ENCODE measurements at places on chromosomes 6 and 20.
A peak's percentile ranks its signal among the peaks of the same experiment; 100 is the strongest.

GRCh38 chr20:64083804-64084684 lies at the start of gene LKAAEAR1:
TSS of gene LKAAEAR1 (minus strand) at chr20:64084398. CDS start at chr20:64084219, 179 bp downstream.
- DNase-seq = no peak

DNA sequence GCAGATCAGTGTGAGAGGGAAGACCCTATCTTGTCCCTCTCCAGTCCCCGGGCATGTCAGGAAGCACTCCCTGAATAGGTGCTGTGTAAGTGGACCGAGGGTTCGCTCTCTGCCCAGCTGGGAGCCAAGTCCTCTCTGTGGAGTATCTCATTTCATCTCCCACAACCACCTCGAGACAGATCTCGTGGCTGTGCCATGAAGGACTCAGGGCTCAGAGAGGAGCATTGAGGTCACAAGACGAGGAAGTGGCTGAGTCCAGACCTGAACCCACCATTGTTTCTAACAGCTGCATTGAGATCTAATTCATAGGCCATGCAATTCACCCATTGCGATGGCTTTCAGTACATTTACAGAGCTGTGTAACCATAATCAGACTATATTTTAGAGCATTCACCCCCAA lies 34.7 kb upstream of the STX16 start:
- DNase-seq = no peak

DNA sequence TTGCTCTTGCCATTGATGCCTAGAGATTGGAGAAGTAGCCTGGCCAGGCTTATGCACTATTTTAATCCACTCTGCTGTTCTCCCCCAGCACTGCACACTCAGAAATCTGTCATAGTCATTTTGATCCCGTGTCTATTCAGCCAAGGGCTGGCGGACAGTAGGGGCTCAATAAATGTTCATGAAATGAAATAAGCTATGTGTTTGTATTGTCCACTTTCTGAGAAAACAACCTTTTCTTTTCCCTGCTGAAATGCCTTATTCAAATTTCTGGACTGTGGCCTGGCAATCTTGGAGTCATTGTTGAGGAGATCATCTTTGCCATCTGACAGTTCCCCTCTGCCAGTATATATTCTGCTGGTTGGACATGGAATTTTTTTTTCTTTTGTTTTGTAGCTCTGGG lies 550.4 kb upstream of the MAP3K7 start:
- no peak for DNase-seq

- no peak for DNase-seq
These were observed 5.2 kb downstream of the AGPAT4 start for GRCh38 chr6:161268531-161269210.

DNA sequence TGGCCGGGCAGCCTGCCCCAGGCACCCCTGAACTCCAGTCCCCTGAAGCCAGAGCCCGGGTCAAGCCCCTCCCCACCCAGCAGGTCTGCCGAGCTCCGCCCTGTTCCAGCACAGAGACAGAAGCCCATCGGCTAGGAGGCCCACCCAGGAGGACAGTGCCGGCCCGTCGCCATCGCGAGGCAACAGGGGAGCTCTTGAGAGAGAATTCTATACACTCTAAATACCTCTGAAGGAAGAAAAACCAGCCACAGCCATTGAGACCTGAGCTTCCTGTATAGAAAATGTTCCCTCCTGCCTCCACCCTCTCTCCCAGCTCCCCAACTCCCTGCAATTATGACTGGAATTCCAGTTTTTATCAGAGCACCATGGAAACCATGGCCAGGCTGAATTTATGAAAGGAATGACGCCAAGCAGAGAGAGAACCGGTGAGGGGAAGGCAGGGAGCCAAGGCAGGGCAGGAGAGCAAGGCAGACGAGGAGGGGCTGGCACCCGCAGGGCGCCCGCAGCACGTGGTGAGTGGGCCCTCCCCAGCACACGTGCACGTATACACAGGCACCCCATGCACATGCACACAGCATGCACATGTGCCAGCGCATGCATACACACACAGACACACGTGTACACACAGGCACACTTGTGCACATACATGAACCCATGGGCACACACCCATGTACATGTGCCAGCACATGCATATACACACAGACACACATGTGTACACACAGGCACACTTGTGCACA lies 27.6 kb upstream of the MRGBP start:
- no peak for DNase-seq

GRCh38 chr20:52972190-52972937 lies at the start of gene TSHZ2:
TSS of gene TSHZ2 (plus strand) at chr20:52972358. CDS start at chr20:52973294, 936 bp downstream.
- DNase-seq = peak; percentile 10

All from germinal center (tissue), 1 donor.